ENCODE measurements at places on chromosomes 3 and 15.

DNA sequence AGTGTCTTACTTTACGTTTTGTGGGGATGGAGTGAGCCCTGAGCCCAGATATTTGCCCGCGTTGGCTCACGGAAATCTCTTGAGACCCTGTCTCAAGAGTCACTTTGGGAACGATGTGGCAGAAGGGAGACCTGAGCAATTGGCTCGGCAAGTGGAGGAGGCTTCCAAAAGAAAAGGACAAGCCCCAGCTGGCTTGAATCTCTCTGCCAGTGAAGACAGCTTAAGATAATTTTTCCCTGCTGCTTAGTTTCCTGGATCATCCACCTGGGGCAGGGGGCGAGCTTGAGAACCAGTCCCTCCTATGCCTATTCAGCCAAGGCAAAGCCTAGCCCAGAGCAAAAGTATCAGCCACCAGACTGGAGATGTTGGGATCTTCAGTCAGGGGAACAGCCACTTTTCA is 708 bp downstream of the SEC22A start:
- no peak for DNase-seq

GRCh38 chr3:72078676-72079368 is 293.9 kb upstream of the PROK2 start:
- no peak for DNase-seq

DNA sequence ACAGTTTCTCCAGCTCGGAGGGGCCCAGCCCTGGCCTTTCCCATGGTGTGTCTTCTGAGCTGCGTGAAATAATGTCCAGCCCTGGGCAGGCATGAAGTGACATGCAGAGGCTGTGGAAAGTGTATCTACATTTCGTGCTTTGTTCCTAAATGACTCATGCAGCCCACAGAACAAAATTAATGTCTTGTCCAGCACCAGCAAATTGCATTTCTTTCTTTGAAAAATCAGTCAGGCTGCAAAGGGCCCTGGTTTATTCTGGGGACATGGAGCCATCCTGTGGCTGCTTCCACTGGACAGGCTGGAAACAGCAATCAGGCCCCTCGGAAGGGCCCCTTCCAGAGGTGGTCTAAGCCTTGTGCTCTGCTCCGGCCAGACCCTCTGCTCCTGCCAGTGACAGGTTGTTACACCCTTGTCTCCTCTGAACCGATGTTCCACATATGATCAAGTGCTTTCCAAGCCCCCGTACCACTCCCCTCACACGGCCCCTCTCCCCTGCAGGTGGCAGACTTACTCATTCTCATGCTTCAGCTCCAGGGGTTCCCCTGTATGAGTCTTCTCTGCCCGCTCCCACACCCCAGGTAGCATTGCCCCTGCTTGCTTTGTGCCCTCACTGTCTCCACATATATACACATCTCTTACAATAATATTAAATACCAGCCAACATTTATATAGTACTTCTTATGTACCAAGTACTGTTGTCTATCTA is 33.7 kb downstream of the CRYGS start:
- DNase-seq, result peak; percentile 40

DNA sequence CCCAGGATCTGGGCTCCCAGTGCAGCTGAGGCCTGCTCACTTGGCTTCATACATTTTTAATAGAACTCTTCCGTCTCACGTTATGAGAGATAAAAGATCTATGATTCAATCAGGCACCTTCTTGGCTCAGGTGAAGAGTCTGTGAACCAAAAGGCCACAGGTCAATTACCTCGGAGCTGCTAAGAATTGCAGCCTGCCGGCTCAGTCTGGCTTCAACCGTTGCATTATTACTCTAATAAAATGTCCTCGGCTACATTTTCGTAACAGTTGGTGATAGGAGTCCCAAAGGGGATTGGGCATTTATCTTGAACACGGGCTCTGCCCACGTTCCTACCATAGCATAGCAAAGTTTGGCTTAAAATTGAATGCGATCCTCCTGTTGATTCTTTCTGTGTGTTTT is 176.3 kb downstream of the SLCO3A1 start:
- no peak for DNase-seq

- no peak for DNase-seq
Measured at GRCh38 chr15:101187820-101188636, 63.8 kb downstream of the CHSY1 start.

- no peak for DNase-seq
Measured at GRCh38 chr3:135117977-135118376, 322.9 kb downstream of the EPHB1 start.

GRCh38 chr3:83321457-83321856 is 1560.0 kb upstream of the GBE1 start:
- no peak for DNase-seq

DNA sequence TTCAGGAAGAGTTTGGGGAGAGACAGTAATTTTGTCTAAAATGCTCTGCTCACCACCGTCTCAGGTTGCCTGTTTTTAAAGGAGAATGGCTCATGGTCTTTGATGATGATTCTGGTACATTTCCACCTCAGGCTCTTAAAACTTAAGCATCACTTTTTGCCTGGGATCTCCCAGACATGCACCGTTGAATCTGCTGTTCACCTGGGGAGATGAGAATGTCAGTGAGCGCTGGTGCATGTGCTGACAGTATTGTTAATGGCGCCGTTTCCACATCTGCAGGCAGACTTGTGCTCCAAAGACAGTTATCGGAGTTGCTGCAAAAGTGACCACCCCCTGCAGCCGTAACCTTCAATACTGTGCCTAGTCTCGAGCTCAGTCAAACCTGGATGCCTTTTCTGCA is 219.0 kb upstream of the TPM1 start:
- no peak for DNase-seq

DNA sequence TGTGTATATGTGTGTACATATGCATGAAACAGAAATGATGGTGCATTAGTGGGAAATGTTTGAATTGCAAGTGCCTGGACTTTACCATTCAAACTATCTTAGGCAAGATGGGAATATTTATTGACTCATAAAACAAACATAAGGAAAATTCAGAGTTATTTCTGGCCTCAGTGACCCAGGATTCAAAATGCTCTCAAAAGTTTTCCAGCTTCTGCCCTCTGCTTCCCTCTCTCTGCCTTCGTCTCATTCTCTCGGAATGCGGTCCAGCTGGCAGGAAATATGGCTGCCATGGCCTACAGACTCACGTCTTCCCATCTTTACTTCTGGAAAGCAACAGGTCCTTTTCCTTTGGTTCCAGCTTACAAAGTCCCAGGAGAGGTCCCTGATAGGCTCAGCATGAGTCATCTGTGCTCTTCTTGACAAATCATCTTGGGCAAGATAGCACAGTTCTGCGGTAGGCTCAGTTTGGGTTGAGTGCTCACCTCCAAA is 8.7 kb upstream of the ZNF774 start:
- DNase-seq, result no peak

GRCh38 chr15:50857763-50858162 is 50.7 kb upstream of the AP4E1 start:
- no peak for DNase-seq

DNA sequence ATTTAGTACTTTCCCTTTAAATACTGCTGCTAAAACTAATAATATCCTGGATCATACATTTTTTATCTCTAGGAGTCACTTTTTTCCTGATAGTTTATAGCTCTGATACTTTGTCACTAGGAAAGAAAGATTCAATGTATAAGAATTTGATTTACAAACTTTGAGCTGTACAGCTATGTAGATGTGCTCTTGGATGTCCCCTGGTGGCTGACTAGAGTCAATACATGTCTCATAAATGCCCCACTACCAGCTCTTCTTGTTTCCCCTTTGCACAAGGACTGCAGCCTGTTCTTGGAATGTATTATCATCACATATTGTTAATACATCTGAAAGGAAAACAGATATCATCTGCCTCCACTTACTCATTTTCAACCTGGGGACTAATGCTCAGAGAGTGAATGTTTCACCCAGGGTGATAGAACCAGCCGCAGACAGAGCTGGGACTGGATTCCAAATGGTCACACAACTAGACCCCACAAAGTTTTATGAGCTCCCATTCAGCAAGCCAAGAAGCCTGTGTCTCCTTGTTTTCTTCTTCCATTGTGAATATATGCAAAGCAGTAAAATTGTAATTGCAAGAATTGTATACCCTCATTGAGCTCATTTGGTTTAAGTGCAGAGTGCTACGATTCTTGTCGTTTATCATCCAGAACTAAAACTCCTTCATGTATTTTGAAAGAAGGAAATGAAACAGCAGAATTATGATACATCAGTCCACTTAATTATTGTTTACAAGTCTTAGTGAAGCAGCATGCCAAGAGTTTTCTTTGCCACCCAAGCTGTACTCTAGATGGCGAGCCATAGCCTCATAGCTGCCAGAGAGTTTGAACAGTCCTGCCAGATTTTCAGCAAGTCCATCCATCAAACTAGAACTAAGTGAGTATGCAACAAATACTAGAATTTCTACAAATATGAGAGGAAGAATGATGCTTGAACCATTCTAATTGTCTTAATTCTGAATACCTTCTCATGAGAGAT is 261.6 kb upstream of the LMCD1 start:
- peak; percentile 9 for DNase-seq

DNA sequence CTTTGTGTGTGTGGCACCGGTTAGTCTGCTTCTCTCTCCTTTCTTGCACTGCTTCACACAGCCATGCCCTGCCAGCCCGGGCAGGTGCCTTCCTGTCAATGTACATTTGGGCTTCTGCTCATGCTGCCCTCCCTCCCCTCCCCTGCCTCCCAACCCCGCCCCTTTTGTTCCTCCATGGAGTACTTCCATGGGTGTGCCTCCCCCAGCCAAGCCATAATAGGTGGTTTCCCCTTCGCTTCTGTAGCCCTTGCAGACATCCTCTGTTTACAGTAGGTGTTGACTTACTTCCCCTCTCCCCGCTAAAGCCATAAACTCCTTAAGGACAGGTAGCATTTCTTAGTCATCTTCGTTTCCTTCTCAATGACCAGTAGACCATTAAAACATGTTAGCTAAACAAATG is 31.8 kb upstream of the CRTC3 start:
- no peak for DNase-seq

DNA sequence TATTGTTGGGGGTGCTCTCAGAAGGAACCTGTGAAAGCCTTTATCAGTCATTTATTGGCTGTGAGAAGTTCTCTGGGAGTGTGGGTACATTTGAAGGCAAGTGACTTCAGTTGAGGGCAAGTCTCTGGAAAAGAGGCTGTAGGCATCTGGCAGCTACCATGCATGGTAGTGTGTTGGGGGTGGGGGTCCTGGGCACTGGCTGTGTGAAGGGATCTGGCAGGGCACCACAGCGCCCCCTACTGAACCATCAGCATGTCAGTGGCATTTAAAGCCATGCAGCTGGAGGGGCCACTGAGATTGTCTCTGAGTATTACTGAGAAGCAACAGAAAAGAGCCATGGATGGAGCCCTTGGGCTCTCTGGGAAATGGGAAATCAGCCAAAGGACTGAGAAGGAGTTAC is 30.6 kb downstream of the CRTAP start:
- DNase-seq, result peak; percentile 19

DNA sequence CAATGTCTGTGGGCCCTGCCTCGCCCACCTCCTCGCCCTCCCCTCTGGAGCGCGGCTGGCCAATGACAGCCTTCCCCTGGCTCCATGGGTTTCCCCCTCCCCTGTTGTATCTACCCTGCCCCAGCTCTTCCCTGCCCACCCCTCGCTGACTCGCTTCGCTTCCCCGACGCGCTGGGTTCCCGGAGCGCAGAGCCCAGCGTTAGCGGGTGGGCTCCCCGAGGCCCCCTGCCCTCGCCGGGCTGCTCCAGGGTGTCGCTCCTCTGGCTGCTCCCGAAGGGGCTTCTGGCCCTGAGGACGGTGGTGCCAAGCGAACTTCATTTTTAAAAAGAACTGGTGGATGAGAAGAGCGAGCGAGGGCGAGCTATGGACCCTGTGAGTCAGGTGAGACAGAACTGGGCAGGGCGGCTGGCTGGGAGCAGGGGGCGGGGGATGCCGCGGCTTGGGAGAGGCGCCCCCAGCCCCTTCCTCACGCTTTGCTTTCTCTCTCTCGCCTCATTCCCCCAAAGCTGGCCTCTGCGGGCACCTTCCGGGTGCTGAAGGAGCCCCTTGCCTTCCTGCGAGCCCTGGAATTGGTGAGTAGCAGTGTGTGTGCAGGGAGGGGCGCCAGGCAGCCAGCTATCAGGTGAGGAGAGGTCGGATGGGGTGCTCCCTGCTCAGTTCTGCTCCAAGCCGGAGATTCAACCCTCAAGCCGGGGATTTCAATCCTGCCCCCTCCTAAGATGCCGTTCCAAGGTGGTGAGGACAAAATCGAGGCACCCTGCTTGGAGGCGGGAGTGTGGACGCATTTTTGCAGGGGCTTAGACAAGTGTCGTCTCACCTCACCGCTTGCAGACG is at the start of gene SYNPR:
TSS of gene SYNPR (plus strand) at position 138 of the 834 bp plus-strand sequence.
- DNase-seq, result no peak

- no peak for DNase-seq
Measured at GRCh38 chr3:194801461-194802432, 116.1 kb downstream of the FAM43A start.

GRCh38 chr3:24343084-24343783 is 151.4 kb downstream of the THRB start:
- DNase-seq, result no peak

GRCh38 chr3:79497447-79498111 is 270.2 kb downstream of the ROBO1 start:
- no peak for DNase-seq

DNA sequence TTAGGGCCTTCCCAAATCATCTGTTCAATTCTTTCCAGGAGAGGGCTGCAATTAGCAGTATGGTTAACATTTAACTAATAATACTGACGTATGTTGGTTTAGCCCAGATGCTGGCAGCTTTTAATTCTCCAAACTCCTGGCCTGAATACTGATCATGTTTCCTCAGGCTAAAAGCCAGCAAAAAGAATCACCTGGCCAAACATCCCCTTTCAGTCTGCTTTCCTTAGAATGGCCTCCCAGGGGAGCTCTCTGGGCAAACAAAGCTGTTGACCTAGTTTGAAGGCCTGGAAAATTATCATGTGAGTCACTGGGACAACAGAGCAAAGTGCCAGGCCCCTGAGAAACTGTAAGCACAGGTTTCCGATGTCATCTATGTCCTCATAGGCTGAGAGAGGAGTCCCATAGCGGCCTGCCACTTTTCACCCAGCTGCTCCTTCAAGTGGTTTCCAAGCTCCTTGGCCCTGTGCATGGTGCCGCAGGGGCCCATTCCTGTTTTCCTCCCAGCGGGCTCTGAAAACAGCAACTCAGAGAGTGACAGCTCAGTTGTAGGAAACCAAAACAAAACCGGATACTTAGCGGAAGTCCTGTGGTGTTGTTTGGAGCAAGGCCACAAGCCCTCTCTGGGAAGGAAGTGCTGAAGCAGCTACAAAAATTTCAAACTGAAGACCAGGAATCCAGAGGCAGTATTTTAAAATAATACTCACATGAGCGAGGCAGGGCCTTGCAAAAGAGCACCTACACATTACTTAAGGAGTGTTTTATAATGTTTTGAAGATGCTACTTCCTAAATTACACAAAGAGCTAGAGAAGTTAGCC is 36.5 kb upstream of the RAB11A start:
- DNase-seq, result peak; percentile 43

- DNase-seq, result no peak
Measured at GRCh38 chr15:31070867-31071266, 30.7 kb downstream of the TRPM1 start.
